ENCODE measurements at places on chromosomes 12 and 14. TPM values are rescaled to one million over a fixed set of nuclear protein-coding genes. Genes with fewer than 3 reads are reported as not detected.

The KERA gene
- total RNA-seq = not detected

GRCh38 chr12:52493172-52493571 is at the start of gene KRT6A:
Gene KRT6A (minus strand): TSS chr12:52493257. CDS start chr12:52493188, 69 bp downstream.
- no peaks in the 10 kb centered on the region for H3K36me3 ChIP-seq
- H3K27me3 ChIP-seq = no peaks in the 10 kb centered on the region
- no peaks in the 10 kb centered on the region for H3K4me1 ChIP-seq
- H3K27ac ChIP-seq = no peak within 1 kb of the TSS
- no peak within 1 kb of the TSS for H3K4me3 ChIP-seq

- no peak for DNase-seq
- no peak overlapping the region for H3K4me3 ChIP-seq
- no peaks in the 10 kb centered on the region for H3K36me3 ChIP-seq
- no peaks in the 10 kb centered on the region for H3K27me3 ChIP-seq
- no peak overlapping the region for H3K27ac ChIP-seq
These were observed 32.4 kb downstream of the C14orf132 start for GRCh38 chr14:96071561-96071960.

- DNase-seq = no peak
- no peaks in the 10 kb centered on the region for H3K36me3 ChIP-seq
- no peak overlapping the region for H3K27ac ChIP-seq
- no peaks in the 10 kb centered on the region for H3K4me1 ChIP-seq
- no peaks in the 10 kb centered on the region for H3K27me3 ChIP-seq
- H3K4me3 ChIP-seq = no peak overlapping the region
These were observed 284.5 kb upstream of the E2F7 start for GRCh38 chr12:77349689-77350370.

DNA sequence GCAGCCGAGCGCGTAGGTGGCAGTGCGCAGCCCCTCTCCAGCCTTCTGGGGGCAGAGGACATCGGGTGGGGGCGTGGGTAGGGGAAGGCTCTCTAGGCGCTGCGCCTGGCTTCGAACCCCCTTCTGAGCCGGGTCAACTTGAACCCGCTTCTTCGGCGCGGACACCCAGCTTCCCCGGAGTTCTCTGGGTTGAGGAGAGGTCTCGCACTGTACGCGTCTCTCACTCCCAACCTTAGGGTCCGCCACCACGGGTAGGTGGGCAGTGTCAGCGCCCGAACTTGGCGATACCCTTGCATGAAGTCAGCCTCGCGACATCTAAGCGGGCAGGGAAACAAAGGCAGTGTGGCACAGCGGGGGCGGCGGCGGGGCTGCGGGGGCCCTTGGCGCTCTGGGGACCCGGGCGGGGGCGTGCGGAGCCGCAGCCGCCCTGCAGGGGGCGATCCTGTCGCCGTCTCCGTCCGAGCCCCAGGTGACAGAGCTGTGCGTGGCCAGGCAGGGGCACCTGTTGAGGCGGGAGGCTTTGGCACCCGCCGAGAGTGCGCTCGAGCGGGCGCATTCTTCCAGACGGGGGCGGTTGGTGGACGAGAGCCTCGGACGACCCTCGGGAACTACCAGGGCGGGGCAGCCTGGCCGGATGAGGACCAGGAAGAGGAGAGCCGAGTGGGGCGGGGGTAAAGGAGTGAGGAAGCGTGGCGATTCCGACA is 1.1 kb downstream of the GALNT16 start:
- no peak overlapping the region for H3K27ac ChIP-seq
- no peaks in the 10 kb centered on the region for H3K36me3 ChIP-seq
- no peaks in the 10 kb centered on the region for H3K27me3 ChIP-seq
- DNase-seq = no peak
- no peaks in the 10 kb centered on the region for H3K4me1 ChIP-seq

DNA sequence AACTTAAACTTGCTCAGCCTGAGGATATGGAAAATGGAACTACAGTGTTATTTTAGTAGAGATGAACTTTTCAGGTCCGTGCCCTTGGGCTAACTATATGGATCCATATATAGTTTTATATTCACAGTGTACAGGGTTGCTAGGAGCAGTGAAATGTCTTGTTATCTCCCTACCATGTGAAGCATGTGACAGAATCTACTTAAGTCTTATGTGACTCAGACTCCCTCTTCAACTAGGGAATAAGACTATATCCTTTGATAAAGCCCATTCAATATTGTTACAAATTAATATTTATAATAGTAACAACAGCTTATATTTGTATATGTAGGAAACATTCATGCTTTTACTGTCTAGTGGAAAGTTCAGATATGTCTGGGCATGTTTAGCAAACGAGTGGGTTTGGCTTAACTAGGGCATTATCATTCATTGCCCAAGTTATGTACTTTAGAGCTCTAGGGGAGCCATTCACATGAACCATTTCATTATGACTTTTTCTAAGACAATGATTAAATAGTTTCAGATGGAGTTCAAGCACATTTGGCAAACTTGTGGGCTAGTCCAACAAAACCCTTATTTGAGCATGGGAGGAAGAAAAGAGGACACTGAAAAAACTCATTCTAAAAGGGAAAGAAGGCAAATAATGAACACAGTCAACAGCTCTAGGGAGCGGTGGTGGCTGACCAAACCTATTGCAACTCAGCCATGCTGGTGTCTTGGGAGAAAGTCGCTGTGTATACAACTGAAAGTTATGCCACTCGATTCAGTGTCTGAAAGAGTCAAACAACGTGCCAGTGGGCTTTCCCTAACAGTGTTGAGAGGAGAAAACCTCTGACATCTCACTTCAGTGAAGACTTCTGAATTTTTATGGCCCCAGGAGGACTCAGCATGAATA is 305.9 kb upstream of the G2E3 start:
- H3K27ac ChIP-seq = no peak overlapping the region
- no peaks in the 10 kb centered on the region for H3K4me1 ChIP-seq
- DNase-seq = no peak

- DNase-seq = no peak
- H3K27ac ChIP-seq = no peak overlapping the region
- H3K27me3 ChIP-seq = no peaks in the 10 kb centered on the region
- H3K4me3 ChIP-seq = no peak overlapping the region
- no peaks in the 10 kb centered on the region for H3K4me1 ChIP-seq
These were observed 20.2 kb upstream of the FAM234B start for GRCh38 chr12:13023811-13024530.

DNA sequence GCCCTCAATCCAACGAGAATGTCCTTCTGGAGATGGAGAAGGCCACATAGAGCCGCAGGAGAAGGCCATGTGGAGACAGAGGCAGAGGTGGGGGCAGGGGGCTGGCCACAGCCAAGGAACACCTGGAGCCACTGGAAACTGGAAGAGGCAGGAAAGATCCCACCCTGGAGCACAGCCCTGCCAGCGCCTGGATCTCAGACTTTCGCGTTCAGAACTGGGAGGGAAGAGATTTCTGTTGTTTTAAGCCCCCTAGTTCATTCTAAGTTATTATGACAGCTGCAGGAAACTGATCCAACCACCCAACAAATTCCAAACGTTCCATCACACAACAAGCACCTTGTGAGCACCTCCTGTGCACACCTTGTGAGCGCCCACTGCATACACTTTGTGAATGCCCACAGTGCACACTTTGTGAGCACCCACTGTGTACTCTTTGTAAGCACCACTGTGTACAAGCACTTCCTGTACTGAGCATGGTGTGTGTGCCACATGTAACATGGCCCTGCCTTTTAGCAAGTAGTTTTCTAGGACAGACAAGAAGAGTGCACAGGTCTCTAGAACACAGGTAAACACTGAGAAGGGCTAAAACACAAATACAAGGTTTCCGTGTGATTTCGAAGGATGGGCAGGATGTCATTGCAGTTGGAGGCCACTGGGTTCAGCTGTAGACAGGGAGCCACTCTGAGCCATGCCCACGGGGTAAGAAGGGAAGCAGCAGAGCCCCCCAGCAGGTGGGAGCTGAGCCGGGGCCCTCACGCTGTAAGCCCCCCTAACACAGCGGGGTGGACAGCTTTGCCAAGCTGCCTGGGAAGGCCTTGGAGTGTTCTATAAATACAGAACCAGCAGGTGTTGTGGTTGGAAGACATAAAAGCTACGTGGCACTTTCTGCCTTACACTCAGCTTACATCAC is 15.4 kb downstream of the RIMBP2 start:
- no peak for DNase-seq
- H3K27ac ChIP-seq = no peak overlapping the region
- H3K4me1 ChIP-seq = no peaks in the 10 kb centered on the region
- H3K27me3 ChIP-seq = no peaks in the 10 kb centered on the region
- H3K4me3 ChIP-seq = no peak overlapping the region

- no peak overlapping the region for H3K4me3 ChIP-seq
- DNase-seq = no peak
- H3K27me3 ChIP-seq = no peaks in the 10 kb centered on the region
- H3K27ac ChIP-seq = peak overlapping the region; percentile 14
- H3K4me1 ChIP-seq = no peaks in the 10 kb centered on the region
- peaks cover 68% of the 10 kb centered on the region for H3K36me3 ChIP-seq
These were observed 27.4 kb downstream of the SINHCAF start for GRCh38 chr12:31298515-31298910.

DNA sequence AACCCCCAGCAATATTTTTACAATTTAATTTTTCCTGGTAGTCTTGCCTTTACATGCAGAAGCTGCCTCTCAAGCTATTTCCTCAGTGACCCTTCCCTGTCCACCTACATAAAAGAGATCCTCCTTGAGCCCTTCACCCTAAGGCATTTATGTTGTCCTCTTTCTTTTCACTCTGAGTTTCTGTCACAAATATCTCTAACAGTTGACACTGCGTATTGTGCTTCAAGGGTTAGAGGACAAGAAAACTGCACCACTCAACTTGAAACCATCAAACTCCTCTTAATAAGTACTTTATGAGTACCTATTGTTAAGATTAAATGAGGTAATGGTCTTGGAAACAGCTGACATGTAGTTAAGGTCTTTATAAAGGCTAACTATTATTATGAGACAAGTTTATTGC is 557.7 kb downstream of the TRHDE start:
- DNase-seq = no peak
- H3K27ac ChIP-seq = no peak overlapping the region
- H3K27me3 ChIP-seq = no peaks in the 10 kb centered on the region
- H3K36me3 ChIP-seq = no peaks in the 10 kb centered on the region
- no peak overlapping the region for H3K4me3 ChIP-seq
- H3K4me1 ChIP-seq = no peaks in the 10 kb centered on the region

DNA sequence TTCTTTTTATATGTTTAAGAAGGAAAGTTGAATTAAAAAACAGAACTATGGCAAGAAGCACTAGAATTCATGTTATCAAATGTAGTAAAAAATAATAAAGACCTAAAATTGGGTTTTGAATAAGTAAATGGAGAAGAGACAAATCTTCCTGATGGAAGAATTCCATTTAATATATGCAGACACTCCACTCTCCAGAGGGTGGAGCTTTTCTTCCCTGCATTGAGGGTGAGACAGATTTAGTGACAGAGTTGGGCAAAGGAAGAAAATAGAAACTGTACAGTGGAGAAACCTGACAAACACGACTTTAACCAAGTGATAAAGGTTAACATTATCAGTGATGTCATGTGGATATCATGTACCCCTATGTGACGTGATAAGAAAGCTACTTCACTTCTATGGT is 217.6 kb downstream of the PRKD1 start:
- no peak overlapping the region for H3K4me3 ChIP-seq
- no peak for DNase-seq
- no peaks in the 10 kb centered on the region for H3K36me3 ChIP-seq
- H3K4me1 ChIP-seq = no peaks in the 10 kb centered on the region
- H3K27me3 ChIP-seq = no peaks in the 10 kb centered on the region
